ENCODE measurements at places on chromosomes 7 and 10. TPM values are rescaled to one million over a fixed set of nuclear protein-coding genes. Genes with fewer than 3 reads are reported as not detected.

DNA sequence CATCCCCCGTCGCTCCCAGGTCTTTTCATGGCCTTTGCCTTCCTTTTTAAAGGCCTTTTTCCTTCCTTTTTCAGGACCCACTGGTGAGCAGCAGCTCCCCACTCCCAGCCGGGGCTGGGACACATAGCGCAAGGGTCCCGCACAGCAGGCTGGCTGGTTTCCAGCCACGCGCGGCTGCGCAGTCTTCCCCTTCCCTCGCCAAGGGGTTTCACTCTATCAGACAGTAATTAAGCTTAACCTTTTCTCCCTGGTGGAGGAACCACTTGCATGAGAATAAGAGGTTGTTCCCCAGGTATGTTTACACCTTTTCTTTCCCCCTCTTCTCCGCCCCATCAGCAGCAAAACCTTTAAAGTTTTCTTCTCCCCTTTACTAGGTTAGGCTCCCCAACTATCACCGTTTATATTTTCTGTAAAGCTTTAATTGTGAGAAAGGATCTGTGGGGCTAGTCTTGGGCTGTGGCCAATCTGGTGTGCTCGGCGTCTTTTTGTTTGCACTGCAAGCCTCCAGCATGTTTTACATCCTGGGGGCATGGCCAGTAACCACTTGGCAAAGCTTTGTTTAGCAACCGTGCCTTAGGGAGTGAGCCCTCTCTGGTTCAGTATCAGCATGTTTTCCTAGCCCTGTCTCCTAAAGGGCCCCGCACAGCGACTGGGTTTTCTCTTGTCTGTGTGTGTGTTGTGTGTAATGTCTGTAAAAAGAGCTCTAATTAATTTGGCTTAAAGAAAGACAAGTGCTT lies 219.6 kb downstream of the PHF14 start:
- DNase-seq = no peak

The CBX3 gene
- total RNA-seq = 75.9 TPM

- no peak for DNase-seq
Observed at GRCh38 chr10:91284486-91285090, 64.1 kb downstream of the PCGF5 start.

The NPY gene
- 50.5 TPM for total RNA-seq

- no peak for DNase-seq
Observed at GRCh38 chr7:32263611-32264010, 193.4 kb upstream of the PDE1C start.

The DNAJC12 gene
- 25.1 TPM for total RNA-seq

DNA sequence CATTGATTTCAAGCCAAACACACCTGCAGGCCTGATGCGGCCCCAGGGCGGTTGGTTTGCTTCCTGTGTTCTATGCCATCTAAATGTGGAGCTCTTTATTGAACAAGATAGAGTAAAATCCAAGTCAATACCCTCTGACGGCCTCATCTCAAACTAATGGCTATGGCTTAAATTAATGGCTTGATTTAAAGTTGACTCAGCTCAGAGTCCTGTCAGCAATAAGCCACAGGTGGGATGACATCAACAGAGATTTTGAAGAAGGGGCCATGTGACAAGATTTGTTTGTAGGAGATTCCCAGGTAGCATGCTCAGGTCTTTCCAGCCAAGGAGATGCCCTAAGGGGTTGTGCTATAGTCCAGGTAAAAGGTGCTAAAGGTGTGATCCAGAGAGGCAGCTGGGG lies 66.7 kb upstream of the ZNF32 start:
- DNase-seq = no peak

DNA sequence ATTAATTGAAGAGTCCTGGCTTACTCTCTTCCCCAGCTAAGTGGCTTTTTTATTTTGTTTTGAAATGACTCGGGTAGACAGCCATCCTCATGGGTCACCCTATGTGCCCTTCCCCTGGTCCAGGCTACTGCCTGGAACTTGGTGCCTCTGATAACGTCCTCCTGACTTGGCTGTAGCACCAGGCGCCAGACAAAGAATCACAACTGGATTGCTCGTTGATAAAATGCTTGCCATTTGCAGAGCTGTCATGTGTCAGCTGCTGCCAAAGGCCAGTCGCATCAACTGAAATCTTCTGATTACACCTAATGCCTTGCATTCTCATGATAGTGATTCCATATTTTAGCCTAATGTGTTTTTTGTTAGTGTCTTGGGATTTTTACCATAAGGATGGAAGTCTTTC lies 27.4 kb upstream of the ABLIM1 start:
- no peak for DNase-seq

DNA sequence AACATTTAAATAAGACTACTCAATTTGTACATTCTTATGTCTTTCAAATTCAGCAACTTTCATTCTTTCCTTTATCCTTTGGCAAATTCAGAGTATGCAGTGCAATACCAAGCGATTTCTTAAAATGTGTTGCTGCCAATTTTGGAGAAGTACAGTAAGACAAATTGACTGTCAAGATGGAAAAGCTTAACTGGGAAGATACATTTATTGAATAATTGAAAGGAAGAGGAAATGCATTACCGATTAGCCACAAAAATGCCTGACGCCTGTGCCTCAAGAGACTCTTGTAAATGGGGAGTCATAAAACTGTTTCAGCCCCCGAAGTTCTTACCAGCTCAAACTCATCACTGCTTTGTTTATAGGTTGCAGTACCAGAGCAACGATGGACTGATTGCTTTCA lies 373.3 kb upstream of the GALNT17 start:
- no peak for DNase-seq

The HOXA6 gene
- not detected for total RNA-seq

DNA sequence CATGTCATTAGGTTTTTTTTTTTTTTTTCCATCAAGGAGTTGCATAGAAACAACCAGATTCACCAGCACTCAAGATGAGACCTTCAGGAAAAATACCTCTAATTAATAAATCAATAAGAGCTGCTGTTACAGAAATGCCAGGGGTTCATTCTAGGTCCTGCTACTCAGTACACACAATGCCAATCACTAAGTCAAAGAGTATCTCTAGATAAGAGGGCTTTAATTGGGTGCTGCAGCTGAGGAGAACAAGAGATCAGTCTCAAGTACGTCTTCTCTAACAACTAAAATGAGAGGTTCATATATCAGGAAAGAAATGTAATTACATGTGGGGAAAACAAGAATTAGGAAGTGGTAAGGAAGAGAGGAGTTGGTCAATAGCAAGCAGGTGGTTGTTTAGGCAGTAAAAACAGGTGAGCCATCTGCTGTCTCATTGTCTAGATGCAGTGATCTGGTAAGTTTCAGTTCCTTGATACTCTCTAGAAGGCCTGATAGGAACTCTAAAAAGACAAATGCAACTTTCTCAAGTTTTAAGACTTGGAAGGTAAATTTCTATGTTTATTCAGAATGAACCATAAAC lies 272.9 kb upstream of the ZWINT start:
- no peak for DNase-seq

GRCh38 chr7:155303039-155303593 lies 5.4 kb downstream of the INSIG1 start:
- no peak for DNase-seq

The TAS2R3 gene
- 8.3 TPM for total RNA-seq

DNA sequence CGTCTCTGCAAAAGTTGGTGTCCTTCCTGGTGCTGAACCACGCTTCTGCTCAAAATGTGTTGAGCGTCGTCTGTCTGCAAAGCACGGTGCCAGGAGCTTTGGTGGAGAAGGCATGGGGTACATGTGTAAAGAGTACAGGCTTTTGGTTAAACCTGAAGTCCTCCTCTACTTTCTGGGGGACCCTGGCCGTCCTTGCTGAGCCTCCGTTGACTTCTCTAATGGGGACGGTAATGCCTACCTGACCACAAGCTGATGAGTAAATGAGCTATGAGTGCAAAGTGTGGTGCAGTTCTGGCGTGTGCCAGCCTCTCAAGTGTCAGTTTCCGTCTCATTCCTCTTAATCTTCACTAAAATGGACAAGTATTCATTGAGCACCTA lies 527 bp upstream of the HERPUD2 start:
- no peak for DNase-seq

The NRAP gene
- total RNA-seq = 0.29 TPM

- no peak for DNase-seq
Observed at GRCh38 chr10:11849911-11850310, 26.8 kb downstream of the PROSER2 start.

The LEP gene
- total RNA-seq = not detected

DNA sequence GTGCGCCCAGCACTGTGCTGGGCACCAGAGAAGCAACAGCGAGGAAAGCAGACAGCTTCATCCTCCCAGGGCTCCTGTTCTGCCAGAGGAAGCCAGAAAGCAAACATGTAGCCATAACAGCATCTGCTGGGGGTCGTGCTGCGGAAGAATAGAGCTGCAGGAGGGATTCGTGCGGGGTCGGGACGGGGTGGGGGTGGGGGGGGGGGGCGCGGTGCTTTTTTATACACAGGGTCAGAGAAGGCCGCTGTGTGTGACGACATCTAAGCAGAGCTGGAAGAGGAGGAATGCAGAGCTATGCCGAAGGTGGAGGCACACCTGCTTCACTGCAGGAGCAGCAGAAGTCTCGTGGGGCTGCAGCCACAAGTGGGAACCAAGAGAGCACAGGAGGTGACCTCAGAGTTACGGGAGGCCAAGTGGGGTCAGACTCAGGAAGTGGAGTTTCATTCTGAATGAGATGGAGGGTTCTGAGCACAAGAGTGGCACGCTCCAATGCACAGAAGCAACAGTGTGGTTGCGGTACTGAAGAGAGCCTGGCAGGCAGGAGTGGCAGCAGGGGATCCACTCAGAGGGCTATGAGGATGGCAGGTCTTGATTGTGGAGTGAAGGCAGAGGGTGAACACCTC lies 11.1 kb downstream of the PKD1L1 start:
- DNase-seq = no peak
